Activated CD4-positive, alpha-beta T cell treated with anti-CD3 and anti-CD28 coated beads, Interleukin-2, amount 50 U/mL, for 48 hours (primary cell): ENCODE measurements at places on chromosomes 12 and 14.

DNA sequence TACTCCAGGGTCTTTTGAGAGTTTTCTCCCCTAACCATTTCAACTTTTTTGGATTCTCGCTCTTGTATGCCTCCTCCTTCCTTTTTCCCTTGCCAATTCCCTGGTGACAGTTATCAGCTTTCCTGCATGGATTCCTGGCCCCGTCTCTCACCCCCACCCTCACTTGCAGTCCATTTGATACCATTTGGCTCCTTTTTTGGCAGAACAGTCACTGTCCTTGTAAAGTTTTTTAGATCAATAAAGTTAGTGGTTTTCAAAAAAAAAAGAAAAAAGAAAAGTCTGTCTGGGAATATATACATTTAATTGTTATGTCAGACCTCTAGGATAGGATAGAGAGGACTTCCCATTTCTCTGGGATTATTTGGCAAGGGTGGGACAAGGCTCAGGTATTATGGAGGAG is 42.1 kb downstream of the ACTN1 start:
- no peak for DNase-seq

- no peak for DNase-seq
These were observed 238.0 kb upstream of the FOXN3 start for GRCh38 chr14:89654998-89655397.

DNA sequence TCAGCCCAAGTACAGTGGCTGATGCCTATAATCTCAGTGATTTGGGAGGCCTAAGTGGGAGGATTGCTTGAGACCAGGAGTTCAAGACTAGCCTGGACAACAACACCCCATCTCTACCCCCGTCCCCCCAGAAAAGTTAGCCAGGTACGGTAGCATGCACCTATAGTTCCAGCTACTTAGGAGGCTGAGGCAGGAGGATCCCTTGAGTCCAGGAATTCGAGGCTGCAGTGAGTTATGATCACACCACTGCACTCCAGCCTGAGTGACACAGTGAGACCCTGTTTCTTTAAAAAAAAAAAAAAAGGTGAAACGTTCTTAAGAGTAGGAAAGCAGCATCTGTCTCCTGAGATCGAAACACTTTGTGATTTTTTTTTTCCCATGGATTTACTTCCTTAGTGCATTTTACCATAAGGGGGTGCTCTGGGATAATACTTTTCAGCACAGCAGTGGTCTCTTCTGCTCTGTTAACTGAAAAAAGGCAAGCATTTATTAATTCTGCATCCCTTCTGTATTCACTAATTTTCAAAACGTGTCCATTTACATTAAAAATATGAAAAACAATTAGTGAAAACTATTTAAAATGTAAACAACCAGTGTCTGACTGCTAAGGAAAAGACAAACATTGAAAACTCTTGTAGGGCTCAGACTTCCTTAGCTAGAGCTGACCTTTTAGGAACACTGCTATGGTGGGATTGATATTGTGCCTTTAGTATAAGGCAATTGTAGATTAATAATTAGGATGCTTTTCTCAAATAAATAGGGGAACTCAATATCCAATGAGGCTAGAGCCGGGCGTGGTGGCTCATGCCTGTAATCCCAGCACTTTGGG is 31.2 kb upstream of the USP44 start:
- DNase-seq = no peak

DNA sequence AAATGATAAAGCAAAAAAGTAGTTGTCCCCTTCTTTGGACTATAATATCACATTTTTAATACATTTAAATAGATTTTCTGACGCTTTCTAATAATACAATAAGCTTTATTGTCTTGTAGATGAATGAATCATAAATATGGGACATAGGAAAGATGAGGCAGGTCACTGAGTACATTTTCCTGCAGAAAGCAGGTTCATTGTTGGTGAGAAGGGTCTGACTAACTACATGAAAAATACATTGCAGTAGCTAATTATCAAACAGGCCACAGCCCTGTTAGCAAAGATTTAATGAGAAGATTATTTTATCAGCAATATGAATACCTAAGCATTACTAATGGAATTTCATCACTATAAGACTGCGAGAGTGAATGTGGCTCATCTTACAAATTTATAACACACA is 45.6 kb downstream of the ABCD2 start:
- no peak for DNase-seq

DNA sequence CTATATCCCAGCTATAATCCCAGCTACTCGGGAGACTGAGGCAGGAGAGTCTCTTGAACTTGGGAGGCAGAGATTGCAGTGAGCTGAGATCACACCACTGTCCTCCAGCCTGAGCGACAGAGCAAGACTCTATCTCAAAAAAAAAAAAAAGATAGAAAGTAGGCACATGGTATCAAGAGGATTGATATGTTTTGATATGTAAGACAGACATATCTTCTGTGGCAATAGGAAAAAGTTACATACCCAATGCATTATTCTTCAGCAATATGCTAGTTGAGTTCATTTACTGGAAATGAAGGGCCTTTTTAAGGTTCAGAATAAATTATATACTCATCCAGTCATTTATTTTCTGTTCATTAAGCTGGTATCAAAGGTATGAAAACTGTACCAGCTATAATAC is 393.4 kb downstream of the GLT1D1 start:
- no peak for DNase-seq

DNA sequence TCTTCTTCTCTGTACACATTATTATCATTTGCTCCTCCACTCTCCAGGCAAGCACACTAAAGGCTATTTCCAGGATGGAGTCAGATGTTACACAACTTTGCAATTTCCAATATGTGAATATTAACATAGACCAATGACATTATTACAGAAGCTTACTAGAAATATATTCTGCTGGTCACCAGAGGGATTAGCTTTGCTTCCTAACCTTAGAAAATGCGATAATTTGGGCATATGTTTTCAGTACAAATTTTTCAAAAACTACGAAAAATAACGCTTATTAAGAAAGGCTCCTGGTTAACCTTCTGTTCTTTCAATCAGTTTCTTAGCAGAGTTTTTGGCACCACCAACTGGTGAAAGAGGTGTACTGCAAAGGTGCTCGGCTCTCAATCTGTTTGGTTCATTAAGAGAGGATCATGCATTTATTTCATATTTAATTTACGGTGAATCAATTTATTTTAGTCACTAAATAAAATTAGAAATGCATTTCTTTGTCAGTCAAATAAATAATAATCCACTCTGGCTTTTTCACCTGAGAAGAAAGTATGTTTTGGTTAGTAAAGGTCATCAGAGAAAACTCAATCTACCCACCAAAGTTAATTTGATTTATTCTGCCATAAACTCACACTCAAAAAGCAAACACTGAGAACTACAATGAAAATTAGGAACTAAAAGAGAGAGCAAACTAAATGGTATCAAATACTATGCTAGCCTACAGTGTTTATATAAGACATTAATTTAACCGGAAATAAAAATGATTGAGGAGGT is 39.2 kb downstream of the EFCAB11 start:
- peak; percentile 64 for DNase-seq

DNA sequence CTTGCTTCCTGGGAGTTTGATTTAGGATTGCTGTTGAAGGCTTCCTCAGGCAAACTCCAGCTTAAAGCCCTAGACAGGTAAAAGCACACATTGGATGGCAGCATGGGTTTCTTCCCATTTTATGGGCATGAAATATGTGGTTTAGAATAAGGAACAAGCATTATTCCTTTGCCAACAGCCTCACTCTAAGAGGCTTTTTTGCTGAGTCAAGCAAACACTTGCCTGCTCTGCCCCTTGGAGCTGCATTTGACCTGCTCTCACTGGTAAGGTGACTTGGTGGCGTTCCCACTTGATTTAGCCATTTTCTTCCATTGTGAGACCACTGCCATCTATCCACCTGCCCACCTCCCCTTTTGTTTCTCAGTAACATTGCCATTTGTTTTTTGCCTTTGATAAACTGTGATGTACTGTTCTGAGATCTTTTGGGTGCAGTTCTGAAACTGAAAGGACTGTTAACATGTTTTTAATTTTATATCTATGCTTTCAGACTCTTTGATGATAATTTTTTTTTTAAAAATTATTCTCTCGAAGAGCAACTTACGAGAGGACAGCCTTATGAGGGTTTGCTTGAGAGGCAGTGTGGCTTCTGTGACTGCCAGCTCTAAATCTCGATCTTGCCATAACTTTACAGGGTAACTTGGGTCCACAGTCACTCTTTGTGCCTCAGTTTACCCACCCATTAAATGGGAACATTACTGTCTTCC is 92.6 kb downstream of the GALNT8 start:
- no peak for DNase-seq

DNA sequence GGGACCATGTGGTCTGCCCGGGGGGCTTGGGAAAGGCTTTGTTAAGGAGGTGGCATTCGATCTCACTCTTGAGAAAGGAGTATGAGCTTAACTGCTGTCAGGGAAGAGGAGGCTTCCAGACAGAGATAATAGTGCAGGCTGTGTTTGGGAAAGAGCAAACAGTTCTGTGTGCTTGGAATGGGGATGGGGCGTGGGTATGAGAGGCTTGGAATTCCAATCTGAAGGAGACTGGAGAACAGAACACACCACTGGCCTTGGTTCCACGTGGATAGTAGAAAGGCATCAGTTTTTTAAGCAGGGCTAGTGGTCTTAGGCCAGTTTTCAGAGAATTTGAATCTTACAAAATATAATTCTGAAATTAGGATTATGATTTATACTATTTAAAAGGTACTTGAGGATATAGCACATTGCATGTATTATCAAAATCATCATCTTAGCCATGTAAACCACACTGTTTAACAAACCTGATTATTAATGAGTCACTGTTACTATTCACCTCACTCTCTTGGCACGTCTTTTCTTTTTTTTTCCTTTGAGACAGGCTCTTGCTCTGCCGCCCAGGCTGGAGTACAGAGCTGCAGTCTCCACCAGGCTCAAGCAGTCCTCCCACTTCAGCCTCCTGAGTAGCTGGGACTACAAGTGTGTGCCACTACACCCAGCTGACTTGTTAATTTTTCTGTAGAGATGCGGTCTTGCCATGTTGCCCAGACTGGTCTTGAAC is 38.5 kb upstream of the KCNK13 start:
- no peak for DNase-seq
